ENCODE measurements at places on chromosomes 7 and 10. TPM values are rescaled to one million over a fixed set of nuclear protein-coding genes. Genes with fewer than 3 reads are reported as not detected.

The CALHM3 gene
- not detected for total RNA-seq

The SFRP5 gene
- total RNA-seq = not detected

The ADAMTS14 gene
- total RNA-seq = 2.0 TPM

The LRGUK gene
- 0.82 TPM for total RNA-seq

The ZPBP gene
- total RNA-seq = not detected

The HYAL4 gene
- not detected for total RNA-seq

The ZNF117 gene
- total RNA-seq = 5.1 TPM

The OPALIN gene
- not detected for total RNA-seq

The GPR158 gene
- total RNA-seq = 0.49 TPM

The AKR1C1 gene
- 116 TPM for total RNA-seq

The LOXL4 gene
- total RNA-seq = 14.3 TPM

The NODAL gene
- not detected for total RNA-seq

The MUC12 gene
- total RNA-seq = not detected

The TUBAL3 gene
- total RNA-seq = not detected

The SOSTDC1 gene
- not detected for total RNA-seq

The UNCX gene
- total RNA-seq = not detected

The PKD2L1 gene
- total RNA-seq = not detected

The ZNF727 gene
- not detected for total RNA-seq

The CASTOR2 gene
- 5.6 TPM for total RNA-seq
